ENCODE measurements at places on chromosomes 4 and X.
A peak's percentile ranks its signal among the peaks of the same experiment; 100 is the strongest.

- no peak for DNase-seq
Measured at GRCh38 chr4:182928061-182928460, 10.9 kb upstream of the DCTD start.

- no peak for DNase-seq
Measured at GRCh38 chr4:14022456-14022855, 394.9 kb upstream of the BOD1L1 start.

DNA sequence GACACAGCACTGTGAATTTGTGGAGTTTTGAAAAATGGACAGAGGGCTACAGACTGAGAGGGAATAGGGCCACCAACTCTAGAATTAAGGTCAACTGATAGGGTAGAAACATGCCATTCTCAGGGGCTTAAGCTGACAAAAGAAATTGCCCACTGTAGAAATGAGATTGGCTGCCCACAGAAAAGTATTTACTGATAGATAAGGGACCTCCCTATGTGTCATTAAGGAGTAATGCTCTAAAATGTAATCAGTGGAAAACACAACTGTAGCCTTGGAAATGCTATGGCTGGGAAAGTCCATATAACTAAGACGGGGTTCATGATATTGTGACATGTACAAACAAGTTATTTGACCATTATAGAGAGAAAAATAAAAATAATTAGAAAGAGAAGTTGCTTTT is 4.6 kb downstream of the RTL9 start:
- DNase-seq = no peak

DNA sequence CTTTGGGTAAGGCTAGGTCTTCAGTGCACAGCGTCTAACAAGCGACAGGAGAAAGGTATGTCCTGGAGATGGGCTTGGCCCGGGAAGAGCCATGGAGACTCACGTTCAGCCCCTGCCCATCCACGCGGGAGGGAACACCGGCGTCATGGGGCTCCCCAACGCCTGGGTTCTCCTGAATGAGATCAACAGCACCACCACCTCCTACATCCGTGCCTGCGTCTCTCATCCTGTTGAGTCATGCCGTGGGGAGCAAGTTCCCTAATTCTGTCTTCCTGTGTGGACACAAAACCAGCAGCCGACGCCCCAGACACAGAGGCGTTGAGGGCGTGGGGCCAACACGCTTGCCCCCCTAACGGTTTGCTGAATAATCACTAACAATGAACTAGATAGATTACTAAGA is 20.1 kb upstream of the IL3RA start:
- DNase-seq = no peak

DNA sequence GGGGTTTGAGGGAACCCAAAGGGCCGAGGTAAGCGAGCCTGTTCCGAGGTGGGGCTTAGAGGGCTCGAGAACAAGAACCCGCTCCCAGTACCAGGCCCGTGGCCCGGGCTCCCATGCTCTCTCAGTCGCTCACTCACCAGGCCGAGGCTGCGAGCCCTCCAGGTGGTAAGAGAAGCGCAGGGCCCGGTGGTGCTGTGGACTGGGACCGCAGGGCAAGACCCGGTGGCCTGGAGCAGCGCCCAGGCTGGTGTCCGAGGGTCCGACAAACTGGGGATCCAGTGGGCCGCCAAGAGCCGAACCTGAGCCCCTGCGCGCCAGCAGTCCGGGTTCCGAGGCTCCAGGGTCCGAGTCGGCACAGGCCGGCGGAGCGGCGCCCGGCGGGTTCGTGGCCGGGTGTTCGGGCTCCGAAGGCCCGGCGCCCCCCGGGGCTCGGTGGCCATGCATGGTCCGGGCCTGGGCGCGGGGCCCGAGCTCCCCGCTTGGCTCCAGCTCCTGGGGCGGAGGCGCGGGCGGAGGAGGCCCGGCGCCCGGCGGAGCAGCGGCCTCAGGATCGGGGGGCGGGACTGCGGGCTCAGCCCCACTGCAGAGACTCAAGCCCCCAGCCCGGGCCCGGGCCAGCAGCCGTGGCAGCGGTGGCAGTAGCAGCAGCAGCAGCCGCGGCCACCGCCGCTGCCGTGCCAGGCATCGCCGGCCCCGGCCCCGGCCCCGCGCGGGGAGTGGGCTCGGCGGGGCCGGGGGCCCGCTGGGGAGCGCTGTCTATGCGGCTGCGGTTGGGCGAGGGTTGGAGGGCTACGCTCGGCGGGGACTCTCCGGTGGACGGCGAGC is 833 bp downstream of the FGD1 start:
- DNase-seq = no peak

DNA sequence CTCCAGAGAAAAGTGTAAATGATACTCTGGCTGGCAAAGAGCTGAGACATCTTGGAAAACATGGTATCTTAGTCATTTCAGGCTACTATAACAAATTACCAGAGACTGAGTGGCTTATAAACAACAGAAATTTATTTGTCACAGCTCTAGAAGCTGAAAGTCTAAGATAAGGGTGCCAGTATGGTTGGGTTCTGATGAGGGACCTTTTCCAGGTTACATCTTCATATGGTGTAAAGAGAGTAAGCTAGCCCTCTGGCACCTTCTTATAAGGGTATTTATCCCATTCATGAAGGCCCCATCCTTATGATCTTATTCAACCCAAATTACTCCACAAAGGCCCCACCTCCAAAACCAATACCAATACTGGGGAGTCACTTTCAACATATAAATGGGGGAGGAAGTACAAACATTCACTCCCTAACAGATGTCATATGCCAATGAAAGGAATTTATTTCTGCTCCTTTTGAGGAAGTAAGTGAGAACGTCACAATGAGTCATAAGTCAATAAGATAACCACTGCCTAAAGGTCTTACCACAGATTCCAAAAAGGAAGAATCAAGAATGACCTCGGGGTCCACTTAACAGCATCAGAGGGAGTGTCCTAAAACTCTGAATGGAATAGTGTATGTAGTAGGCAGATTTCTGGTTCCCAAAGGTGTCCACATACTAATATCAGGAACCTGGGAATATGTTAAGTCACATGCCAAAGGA is 246.6 kb downstream of the OPHN1 start:
- DNase-seq = no peak

- DNase-seq = no peak
Measured at GRCh38 chr4:154366956-154367355, 124.6 kb downstream of the DCHS2 start.

DNA sequence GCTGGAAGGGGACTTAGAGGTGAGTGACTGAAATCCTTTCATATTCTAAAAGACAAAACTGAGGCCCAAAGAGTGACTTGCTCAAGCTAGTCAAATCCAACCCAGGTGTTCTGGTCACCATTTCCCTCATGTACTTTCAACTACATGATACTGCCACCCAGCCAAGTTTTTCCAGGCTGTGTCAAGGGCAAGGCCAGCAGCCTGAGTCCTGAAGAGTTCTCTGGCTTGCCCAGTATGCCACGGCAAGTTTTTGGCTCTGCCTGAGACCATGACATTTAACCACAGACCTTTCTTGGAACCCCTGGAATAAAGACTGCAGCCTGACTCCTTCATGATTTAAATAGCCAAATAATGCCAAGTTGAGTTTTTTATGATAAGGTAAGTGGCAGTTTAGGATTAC is 10.7 kb upstream of the TMEM164 start:
- DNase-seq = no peak

- DNase-seq = no peak
Measured at GRCh38 chr4:137968956-137969678, 273.0 kb downstream of the SLC7A11 start.

GRCh38 chr4:159171287-159171686 is 68.4 kb downstream of the RAPGEF2 start:
- DNase-seq = no peak

DNA sequence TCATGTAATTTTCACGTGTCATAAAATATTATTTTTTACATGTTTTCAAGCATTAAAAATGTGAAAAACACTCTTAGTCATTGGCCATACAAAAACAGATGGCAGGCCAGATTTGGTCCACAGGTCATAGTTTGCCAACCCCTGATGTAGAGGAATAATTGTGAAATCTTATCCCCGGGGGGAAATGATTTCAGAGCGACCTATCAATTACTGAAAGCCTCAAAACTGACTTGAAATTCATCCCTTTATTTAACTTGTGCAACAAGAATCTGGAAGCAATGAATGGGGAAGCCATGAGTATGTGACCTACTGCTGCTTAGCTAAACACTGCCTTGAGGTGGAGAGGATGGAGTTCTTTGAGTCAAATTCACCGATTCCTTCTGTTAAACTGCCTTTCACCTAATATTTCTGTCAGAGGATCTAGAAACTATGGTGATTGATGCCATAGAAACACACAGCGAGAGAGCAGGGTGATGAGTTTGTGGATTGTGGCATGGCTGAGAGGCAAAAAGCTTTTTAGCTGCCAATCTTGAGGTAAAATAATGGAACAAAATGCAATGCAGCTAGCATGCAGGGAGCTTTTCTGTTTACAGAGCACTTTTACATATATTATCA is 30.3 kb upstream of the BRS3 start:
- DNase-seq = no peak

DNA sequence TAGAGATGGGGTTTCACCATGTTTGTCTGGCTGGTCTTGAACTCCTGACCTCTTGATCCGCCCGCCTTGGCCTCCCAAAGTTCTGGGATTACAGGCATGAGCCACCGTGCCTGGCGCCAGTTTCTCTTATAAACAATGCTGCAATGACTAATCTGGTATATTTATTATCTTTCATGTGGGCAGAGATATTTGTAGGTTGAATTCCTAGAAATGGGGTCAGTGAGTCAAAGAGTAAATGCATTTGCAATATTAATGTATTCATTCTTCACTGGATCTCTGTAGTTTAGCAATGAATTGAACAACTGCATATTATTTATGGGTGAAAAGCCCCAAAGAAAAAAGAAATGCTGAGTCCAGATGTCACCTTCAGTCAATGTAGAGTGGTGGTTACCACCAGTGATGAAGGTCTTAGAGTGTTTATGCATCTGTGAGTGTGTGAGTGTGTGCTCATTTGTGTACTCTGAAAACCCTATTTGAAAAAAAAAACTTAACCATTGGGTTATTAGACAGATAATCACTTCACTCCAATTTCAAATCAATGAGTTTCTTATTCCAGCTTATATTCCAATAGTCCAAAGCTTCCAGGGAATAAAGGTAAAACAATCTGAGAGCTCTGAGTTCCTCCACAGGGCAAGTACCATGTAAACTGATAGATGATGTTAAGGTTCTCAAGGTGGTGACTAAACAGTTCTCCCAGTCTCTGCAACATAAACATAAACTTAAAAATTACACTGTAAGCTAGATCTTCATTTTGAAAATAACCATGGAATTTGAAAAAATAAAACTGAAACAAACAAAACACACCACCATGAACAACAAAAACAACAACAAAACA is 22.6 kb upstream of the CD38 start:
- no peak for DNase-seq

GRCh38 chr4:26252349-26253025 is 68.3 kb upstream of the RBPJ start:
- no peak for DNase-seq

DNA sequence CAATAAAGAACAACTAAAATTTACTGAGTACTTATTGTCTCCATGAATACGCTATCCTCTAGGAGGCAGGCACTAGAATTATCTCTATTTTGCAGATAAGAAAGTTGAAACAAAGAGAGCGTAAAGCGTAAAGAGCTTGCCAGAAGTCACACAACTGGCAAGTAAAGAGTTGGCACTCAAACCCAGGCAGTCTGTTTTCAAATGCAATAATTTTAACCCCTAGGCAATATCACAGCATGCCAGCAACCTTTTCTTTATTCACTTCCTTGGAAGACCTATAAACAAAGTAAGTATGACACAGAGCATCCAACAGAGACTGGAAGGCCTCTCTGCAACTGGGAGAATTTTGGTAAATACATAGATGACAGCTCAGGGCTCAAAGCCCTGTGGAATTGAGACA is 23.2 kb upstream of the AMELX start:
- DNase-seq = no peak

- no peak for DNase-seq
Measured at GRCh38 chrX:98717970-98718369, 1692.1 kb downstream of the PCDH19 start.

GRCh38 chr4:111323496-111323895 is 700.6 kb upstream of the PITX2 start:
- DNase-seq = no peak

DNA sequence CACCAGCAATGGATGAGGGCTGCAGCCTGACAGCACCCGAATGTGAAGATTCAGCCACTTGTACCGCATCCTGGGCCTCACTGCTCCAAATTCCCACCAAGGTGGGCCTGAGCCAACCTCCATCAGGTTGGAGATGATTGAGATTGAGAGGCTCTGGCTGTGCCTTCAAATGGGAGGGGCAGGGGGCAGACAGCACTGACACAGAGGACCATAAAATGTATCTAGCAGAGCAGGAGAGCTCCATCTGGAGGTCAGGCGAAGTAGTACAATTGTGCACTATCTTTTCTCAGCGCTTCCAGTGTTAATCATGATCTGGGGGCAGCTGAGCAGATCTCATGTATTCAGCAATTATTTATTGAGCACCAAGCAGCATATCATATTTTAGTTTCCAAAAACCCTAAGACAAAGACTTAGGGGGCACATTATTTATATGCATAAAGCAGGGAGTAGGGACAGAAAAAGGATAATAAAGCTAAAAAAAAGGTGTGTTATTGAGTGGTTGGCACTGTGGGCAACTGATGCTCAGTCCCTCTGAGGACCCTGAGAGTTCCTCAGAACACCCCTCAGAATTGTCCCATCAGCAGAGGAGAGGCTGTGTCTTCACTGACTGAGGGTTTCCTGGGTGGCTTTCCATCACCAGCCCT is 31.6 kb upstream of the C1QTNF7 start:
- DNase-seq = peak; percentile 8

DNA sequence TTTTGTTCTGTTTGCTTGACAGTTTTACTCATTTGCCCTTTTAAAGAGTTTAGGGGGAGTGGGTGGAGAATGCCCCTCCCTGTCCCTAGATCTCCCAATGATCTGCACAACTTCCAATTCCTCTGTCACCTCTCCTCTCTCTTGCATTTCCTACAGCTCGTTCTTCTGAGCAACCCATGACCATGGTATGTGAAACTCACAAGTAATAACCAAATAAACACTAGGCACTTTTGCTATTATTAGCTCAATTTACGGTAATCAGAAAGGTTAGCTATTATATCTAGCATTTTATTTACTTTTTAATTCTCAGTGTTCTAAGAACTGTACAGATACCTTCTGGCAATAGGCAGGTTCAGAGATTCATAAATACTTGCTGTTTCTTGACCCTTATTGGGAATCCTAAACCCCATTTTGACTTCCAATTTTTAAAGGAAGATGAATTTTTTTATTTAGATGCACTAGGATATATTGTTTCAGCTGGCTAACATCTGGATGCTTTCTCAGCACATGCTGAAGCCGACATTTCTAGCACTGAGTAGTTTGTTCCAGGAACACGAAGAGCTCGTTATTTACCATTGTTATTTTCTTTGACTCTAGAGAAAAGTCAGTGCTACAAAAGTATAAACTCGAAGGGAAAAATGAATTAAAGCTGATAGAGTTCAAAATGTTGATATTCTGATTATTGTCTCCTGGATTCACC is 194.7 kb upstream of the TLL1 start:
- no peak for DNase-seq

- no peak for DNase-seq
Measured at GRCh38 chrX:123223409-123223808, 39.3 kb downstream of the GRIA3 start.

- DNase-seq = no peak
Measured at GRCh38 chr4:184807797-184808712, 17.7 kb downstream of the ACSL1 start.

Data from activated T-helper 1 cell treated with anti-CD3 and anti-CD28 coated beads, Interleukin-2, amount 50 U/mL, for 16 hours (primary cell).